ENCODE measurements at places on chromosomes 12 and 14. TPM values are rescaled to one million over a fixed set of nuclear protein-coding genes. Genes with fewer than 3 reads are reported as not detected.

Gene TEX52
- polyA plus RNA-seq: 1.2 TPM

Gene KRT8
- 3.2 TPM for polyA plus RNA-seq

Gene ALDH1L2
- 6.5 TPM for polyA plus RNA-seq

Gene KRT72
- 0.08 TPM for polyA plus RNA-seq

Gene C12orf50
- polyA plus RNA-seq: 0.34 TPM

Gene VRTN
- polyA plus RNA-seq: 0.05 TPM

Gene PLEK2
- polyA plus RNA-seq: 0.89 TPM

Gene CCDC197
- 0.13 TPM for polyA plus RNA-seq

Gene KLHL33
- polyA plus RNA-seq: 1.1 TPM

Gene ZC2HC1C
- polyA plus RNA-seq: 1.4 TPM

DNA sequence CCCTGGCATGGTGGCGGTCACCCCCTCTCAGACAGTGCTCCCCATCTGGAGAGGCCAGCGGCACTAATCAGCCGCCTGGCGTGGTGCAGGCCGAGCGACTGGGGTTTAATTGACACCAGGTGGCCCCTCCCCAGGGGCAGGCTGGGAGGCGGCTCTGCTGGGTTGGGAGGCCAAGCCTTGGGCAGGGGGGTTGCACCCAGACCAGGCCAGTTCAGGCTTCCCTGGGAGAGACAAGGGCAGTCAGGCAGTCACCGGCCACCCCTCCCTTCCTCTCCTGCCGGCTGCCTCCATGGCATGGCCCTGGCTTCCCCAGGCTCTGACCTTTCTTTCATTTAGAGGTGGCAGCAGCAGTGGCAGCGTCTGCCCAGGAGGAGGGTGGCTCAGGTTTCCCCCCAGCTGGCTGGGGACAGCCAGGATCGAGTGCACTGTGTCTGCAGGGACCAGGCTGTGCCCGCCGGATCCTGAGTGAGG lies 78.1 kb upstream of the NOS1 start:
- DNase-seq: no peak

DNA sequence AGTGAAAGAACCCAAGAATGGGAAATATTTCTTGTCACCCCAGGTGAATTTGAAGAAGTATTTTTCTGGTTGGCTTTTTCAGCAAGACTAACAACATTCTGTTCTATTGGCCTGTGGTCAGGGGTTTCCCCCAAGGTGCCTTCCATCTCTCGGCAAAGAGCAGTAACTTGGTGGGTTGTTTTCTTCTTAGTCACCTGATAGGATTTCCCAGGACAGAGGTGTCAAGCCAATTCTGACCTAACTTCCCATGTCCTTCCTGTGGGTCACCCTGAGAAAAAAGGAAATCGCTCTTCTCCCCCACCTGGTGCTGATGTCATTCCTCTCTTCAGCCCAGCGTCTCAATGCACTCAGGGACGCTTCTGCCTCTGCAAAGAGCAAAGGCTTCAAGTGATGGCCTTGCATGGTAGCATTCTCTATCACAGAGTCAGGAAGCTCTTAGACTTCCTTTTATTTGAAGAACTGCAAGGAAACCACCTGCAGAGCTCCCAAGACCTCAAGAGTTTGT lies 16.1 kb upstream of the IFNG start:
- DNase-seq: no peak

- no peak for DNase-seq
These were observed 14.2 kb downstream of the ZFYVE21 start for GRCh38 chr14:103729496-103730448.

DNA sequence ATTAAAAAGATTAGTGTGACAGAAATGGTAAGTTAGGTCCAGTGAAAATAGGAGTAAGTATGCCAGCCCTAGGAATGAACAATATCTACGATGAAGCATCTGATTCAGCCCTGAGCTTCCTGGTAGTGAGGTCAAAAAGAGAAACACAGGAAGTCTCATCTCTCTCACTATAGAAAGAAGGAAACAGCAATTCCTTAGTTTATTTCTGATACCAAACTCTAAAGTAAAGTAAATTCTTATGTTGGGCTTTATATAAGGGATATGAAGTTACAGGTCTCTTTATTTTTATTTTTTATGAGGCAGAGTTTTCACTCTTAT lies 76.7 kb upstream of the RFLNA start:
- no peak for DNase-seq

GRCh38 chr12:47965581-47965980 lies 2.2 kb downstream of the TMEM106C start:
- DNase-seq: no peak

GRCh38 chr14:21091821-21092272 lies 6.6 kb downstream of the ZNF219 start:
- no peak for DNase-seq

- DNase-seq: no peak
These were observed 8.7 kb downstream of the STAC3 start for GRCh38 chr12:57242329-57242690.

DNA sequence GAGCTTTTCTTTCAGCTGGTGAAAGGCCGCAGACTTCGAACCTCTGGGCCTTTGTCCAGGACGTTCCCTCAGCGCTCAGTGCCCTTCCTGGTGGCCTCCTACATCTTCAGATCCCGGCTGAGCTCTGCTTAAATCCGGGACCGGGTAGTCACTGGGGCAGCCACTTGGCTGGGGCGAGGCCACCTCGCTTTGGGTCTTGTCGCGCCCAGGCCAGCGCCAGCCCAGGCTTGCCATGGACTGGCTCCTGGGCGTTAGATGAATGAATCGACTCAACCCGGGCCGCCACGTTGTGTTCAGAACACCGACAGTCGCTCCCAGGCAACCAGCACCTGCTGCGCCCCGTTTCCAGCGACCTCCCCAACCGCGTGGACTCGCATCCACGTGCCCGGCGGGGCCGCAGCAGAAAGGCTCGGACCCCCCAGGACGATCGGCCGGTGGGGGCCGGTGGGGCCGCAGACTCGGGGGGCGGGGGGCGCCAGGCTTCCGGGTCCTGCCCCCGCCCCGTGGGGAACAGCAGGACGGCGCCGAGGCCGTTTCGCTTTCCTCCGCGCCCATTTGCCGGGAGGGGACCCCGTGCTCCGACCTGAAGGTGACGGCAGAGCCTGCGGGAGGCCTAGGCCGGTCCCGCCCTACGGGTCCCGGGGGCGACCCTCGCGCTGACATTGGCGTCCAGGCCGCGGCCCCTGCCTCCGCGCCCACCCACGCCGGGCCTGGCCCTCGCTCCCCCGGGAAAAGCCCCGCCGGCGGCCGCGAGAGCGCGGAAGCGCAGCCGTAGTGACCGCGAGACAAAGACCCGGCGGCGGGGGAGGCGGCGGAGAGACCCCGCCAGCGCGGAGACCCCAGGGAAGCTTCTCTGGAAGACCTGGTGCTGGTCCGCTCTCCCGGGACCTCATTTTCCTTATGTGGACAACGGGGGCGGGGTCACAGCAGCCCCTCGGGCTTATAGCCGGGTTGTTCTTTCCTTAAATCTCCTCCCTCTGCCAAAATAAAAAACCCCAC lies 37.3 kb upstream of the RCOR1 start:
- DNase-seq: no peak

GRCh38 chr12:130480231-130480630 lies 142.5 kb downstream of the PIWIL1 start:
- DNase-seq: no peak

DNA sequence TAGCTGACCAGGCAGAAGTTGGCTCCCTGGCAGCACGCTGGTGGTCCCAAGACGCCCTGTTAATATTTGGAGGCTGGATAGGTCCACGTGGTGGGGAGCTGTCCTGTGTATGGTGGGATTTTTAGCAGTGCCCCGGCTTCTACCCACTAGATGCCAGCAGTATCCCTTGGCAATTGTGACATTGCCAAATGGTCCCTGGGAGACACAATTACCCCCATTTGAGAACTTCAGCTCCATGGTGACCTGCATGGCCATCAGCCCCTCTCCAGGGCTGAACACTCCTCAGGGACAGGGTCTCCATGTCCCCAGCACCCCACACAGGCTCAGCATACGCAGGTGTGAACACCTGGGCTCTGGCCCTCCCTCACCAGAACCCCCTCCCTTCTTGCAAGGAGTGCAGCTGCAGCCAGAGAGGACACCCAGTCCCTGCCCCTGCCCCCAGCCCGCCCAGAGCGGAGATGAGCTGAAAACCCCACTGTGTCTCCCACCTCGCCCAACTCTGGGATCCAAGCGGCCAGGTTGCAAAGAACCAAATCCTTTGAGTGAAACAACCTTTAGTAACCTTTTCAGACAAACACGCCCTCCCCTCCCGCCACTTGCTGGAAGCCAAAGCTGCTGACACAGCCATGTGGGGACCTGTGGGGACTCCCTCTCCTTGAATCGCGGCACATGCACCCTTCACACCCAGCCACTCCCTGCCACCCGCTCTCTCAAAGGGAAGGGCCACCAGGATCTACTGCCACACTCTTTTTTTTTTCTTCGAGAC lies 120.4 kb downstream of the CALM1 start:
- no peak for DNase-seq

GRCh38 chr12:33602515-33602914 lies 162.9 kb upstream of the SYT10 start:
- DNase-seq: no peak

GRCh38 chr12:9751204-9752144 lies 9.2 kb downstream of the CD69 start:
- DNase-seq: no peak

GRCh38 chr14:64725261-64725815 lies 21.1 kb downstream of the PLEKHG3 start:
- no peak for DNase-seq

DNA sequence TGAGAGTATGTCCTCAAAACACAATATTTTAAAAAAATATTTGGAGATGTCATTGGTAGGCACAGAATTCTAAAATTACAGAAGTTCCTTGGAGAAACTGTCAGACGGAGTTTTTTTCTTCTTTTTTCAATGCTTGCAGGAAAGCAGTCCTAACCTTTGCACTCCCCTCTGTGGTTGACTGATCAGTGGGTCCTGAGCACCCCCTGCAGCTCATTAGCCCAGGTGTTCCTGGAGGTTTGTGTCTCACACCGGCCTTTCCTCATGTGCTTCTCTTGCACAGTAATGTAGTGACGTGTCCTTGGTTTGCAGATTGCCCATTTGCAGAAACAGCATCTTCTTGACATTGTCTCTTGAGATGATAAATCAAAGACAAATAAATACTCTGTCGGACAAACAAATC lies 513.0 kb downstream of the TMEM121 start:
- no peak for DNase-seq

- no peak for DNase-seq
These were observed 36.8 kb downstream of the VDR start for GRCh38 chr12:47868041-47868440.

GRCh38 chr12:103962493-103962892 lies 3.2 kb upstream of the TDG start:
- DNase-seq: no peak

GRCh38 chr14:104561124-104561557 lies 18.4 kb upstream of the C14orf180 start:
- DNase-seq: no peak

DNA sequence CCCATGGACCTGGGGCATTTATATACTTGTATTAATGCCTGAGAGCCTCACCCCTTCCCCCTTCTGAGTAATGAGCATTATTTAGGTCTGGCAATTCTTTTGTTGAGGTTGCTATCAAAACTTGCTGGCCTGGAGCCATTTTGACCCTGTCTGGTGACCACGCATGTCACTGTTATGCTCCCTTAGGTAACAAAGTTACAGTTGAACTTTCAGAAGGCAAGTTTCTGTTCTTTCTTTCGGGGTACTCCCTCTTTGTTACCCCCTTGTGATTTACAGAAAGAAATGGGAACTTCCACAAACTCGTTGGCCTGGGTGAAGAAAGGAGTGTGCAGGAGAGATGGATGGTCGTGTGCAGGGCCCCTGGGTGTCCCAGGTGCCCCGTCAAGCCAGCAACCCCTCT lies 305.4 kb downstream of the DPF3 start:
- DNase-seq: no peak

GRCh38 chr12:48972213-48972951 lies 847 bp upstream of the WNT10B start:
- DNase-seq: no peak

- DNase-seq: no peak
These were observed 608 bp downstream of the ZNF410 start for GRCh38 chr14:73887318-73887616.

- no peak for DNase-seq
These were observed 20.5 kb downstream of the RILPL1 start for GRCh38 chr12:123512838-123513665.

DNA sequence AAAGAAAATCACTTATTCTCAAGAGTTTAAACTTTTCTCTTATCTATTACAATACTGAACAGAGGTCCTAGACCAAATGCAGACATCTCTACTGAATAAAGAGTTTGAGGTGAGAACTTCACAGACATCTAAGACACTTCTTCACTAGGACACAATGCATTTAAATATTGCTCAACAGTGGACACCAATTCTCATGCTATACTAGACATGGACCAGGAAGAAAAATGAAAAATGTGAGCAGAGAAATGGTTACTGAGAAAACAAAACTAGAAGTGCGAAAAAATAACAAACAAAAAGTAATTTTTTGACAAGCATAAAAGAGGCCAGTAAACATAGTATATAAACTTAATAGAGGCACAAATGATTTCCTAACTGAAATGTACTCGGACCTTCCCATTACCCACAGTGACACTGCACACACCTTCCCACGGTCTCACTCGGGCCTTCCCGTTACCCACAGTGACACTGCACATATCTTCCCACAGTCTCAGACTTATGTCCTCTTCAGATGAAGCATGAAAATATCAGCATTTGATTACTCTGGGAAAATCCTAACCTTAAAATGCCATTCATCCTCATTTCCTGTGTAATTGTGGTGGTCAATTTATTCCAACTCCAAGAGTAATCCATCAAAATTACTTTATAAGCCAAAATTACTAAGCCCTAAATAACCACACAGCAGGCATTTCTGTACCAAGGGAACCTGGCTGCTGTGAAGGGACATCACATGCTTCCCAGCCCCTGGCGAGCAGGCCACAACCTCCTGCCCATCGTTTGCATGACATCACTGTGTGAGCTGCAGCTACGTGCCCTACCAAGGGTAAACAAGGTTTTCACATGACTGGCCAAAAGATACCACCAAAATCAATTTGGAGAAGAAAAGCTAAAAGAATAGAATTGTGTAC lies 6.4 kb downstream of the SLC15A4 start:
- DNase-seq: no peak

DNA sequence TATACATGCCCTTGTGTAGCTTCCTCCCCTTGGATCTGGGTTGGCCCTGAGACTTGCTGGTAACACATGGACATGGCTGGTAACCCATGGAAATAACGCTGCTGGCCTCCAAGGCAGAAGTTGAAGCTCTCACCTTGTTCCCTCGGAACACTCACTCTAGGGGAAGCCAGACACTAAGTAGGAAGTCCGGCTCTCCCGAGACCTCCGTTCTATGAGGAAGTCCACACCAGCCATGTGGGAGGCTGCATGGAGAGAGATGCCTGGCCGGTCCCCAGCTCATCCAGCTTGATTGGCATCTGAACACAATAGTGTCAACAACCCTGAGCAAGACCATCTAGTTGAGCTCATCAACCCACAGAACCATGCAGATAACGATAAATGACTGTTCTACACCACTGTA lies 39.7 kb upstream of the VRK1 start:
- DNase-seq: no peak

GRCh38 chr14:53663709-53664108 lies 292.9 kb downstream of the BMP4 start:
- DNase-seq: no peak
